Left kidney (tissue), 8 donors: ENCODE measurements at places on chromosomes 6 and 20. TPM values are rescaled to one million over a fixed set of nuclear protein-coding genes. Genes with fewer than 3 reads are reported as not detected.

DNA sequence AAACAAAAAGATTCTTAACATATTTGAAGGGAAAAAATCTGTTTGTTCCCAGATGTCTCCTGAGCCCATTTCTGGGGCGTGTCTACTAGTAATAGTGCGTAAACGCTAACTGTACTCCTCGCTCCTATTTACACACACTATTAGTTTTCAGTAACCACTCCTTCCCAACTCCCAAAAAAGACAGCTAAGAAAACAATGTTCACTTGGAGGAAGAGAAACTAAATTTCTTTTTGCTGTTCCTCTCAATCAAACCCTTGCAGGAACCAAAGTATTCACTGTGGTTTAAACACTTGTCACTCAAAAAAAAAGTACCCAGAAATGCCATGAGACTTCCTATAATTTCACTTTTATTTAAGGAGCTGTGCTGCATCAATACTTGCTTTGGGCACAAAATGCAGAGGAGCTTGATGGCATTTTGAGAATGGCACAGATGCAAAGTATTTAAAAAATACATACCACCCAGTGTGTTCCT, 118.2 kb downstream of the BACH2 start:
- no peak for DNase-seq

DNA sequence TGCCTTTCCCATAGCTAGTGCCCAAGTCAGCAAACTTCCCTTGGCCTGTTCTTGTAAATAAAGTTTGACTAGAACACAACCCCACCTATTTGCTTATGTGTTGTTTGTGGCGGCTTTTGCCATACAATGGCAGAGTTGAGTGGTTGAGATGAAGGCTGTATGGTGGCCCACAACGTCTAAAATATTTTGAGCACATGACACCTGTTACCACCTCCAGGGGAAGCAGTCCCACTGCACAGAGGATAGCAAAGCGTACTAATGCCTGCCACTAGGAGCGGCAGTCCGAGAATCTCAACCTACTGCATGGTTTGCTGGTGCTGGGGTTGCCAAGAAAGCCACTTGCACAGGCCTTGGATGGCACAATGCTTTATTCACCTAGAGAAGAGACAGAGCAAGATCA, 58.6 kb downstream of the TGM2 start:
- DNase-seq, result no peak

DNA sequence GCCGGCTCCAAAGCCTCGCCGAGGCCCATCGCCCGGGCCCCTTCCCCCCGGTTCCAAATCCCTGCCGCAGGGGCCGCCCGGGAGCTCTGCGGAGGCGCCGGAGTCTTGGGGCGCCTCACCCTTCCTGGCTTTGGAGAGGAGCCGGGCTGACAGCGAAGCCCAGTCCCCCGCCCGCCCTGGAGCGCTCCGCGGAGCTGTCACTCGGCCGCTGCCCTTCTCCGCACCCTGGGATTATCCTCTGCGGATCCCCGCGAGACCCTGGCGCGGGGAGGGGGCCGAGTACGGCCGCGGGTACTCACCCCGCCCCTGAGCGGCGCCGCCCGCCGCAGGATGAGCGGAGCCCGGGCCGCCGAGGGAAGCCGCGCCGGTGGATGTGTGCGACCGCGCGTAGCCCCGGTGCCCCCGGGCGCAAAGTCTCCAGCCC, 343 bp downstream of the SNAP91 start:
- peak; percentile 14 for DNase-seq

DNA sequence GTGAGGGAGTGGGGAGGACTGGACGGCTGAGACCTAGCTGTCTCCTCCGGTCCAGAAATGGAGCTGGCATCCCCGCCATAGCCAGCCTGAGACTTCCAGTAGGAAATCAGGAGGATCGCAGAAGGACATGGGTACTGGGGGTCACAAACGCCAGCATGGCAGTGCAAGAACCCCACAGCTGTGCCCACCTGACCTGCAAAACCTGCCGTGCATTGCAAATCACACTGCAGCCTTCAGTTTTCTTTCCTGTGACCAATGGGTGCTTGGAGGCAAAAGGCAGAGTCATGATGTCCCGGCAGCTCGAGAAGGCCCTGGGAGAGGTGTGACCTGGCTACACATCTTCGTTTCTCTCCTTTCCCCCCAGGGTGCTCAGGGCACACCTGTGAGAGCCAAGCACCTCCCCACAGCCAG, 23.3 kb upstream of the PHACTR3 start:
- DNase-seq, result no peak

- no peak for DNase-seq
Measured at GRCh38 chr6:30260036-30260504, 46.9 kb upstream of the TRIM26 start.

- no peak for DNase-seq
Measured at GRCh38 chr6:16265351-16266341, 27.3 kb downstream of the GMPR start.

DNA sequence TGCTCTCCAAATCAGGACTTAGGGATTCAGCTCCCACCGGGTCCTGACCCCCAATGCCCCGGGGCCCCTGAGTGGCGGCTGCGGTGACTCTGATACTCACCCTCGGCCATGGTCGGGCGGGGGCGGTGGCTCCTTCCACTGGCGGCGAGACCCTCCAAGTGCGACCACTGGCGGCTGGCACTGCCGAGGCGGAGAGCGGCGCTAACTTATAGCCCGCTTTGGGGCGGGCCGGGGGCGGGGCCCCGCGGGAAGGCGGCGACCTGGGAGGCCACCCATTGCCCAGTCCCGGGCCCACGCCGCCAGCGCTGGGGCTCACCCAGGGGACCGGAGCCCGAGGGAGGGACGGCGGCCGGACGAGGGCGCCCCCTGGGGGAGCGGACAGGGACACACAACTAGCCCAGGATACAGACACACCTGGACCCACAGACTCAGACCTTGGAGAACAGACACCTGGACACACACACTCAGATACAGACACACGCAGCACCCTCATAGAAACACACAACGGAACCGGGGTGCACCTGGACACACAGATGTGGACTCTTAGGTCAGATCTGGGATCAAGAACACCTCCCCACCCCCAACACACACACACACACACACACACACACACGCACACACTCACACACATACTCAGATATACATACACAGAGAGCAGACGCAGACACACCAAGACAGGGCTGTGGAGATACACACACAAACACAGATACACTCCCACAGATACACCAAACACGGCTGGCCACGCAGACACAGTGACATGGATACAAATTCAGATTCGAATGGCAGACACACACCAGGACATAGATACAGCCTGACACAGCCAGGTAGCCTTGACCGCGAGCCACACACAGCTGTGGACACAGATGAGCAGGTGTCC, at the start of gene TGM2:
Gene TGM2, minus strand, starts transcription at position 182 of the 877 bp plus-strand sequence. Its CDS starts 72 bp downstream, at position 110.
- no peak for DNase-seq

ARMH2 gene
- polyA plus RNA-seq, result not detected

GRCh38 chr6:37612475-37612874, 85.2 kb downstream of the MDGA1 start:
- DNase-seq, result no peak

DNA sequence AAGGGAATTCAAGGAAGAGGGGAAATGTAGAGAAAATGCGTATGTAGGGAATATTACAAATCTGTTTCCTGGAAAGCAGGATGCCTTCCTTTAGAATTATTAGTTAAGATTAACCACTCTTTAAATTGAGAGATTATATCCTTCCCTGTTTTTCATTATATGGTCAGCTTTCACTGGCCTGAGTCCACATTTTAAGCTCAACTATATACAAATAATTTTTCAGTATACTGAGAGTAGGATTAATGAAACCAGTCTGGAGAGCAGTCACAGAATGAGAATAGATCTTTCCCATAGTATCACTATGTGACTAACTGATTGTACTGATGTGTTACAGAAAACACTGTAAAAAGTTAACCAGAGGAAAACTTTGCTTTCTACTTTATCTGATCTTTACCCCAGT, 306.3 kb downstream of the LAMA2 start:
- no peak for DNase-seq

DNA sequence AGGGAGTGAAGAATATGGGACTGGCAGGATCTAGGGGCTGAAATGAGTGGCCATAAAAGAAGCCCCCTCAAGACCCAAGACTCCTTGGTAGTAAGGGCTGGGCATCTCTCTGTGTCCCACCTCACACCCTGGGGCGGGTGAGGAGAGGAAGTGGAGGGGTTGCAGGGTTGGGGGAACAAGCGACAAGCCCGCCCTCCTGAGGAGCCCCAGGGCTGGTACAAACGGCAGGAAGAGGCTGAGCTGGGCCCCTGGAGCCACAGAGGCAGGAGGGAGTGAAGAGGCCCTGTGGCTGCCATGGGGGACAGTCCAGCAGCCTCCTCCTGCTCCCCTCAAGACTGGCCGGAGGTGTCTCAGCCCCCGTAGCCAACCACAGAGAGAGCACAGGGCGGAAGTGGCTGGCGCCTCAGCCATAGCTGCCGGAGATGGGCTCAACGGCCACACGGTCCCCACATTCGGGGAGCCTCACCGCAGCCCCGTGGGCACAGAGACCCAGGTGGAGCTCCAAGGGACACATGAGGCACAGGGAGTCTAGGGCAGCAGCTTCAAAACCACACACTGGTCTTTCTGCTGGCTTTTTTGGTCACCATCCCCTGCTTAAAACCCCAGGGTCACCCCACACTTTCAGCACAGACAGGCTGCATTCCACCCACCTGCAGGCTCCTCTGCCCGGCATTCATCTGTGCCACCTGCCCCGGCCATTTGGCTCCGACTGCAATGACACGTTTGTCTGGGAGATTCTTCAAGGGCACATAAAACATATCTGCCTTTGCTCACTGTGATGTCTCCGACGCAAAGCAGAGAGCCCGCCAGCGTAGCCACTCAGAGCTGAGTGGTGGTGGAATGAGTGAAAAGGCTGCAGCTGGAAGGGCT, 524 bp downstream of the C20orf203 start:
- no peak for DNase-seq

MUCL3 gene
- polyA plus RNA-seq, result 0.10 TPM

GRCh38 chr6:73560182-73560732, 39.4 kb upstream of the EEF1A1 start:
- no peak for DNase-seq

DNA sequence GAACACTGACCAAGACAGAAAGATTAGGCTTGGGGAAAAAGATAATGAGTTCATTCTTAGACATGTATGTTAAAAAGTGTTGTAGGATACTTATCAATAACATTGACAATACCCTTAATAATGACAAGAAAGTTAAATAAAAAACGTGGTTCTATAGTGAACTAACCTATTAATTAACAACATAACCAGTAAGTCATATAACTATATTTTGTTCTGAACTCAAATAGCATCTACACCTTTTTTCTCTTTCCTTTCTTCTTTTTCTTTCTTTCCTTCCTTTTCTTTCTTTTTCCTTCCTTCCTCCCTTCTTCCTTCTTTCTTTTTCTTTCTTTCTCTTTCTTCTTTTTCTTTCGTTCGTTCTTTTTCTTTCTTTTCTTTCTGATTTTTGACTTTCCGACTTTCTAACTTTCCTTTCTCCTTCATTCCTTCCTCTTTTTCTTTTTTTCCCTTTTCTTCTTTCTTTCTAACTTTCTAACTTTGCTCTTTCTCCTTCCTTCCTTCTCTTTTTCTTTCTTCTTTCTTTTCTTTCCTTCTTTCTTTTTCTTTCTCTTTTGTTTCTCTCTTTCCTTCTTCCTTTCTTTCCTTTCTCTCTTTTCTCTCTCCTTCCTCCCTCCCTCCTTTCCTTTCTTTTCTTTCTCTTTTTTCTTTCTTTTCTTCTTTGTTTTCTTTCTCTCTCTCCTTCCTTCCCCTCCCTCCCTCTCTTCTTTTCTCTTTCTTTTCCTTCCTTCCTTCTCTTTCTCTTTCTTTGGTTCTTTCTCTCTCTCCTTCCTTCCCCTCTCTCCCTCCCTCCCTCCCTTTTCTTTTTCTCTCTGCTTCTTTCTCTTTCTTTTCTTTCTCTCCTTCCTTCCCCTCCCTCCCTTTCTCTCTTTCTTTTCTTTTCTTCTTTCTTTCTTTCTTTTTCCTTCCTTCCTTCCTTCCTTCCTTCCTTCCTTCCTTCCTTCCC, 24.6 kb downstream of the PRSS35 start:
- DNase-seq, result no peak

VPS16 gene
- polyA plus RNA-seq, result 36.9 TPM

GJA1 gene
- polyA plus RNA-seq, result 73.1 TPM

MOXD1 gene
- polyA plus RNA-seq, result 197 TPM

PDE7B gene
- polyA plus RNA-seq, result 8.0 TPM

DNA sequence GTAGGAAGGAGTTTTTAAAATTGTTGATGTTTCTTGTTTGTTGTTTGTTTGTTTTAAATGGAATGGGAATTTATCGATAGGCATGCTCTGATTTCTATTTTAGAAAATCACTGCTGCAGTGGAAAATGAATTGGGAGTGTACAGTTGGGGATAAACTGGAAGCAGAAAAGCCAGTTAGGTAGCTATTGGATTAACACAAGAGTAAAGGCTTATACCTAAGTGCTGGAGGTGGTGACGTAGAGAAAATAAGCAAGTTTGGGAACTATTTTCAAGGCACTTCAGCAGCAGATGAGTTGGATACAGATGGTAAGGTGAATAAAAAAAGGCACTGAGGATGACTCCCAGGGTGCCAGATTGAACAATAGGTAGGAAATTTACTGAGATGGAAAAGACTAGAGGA, 164.9 kb downstream of the PLCB4 start:
- no peak for DNase-seq

RNF182 gene
- polyA plus RNA-seq, result 2.8 TPM

C6orf58 gene
- 1.2 TPM for polyA plus RNA-seq
